ENCODE measurements at places on chromosomes 1 and 21.

DNA sequence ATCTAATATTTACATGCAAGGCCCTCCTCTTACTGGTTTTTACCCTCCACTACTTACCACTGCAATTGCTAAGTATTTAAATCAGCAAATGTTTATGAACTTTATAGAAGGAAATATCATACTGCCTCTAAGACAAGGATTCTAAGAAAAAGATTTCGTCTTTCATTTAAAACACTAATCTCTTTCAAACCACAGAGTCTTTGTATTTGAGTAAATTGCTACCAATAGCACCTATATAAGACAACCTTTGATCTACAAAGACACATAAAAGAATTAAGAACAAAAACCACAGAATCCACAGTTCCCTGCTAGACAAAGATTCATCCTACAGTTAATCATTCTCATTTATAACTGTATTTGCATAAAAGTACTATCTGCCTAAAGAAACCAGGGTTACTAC is 37.6 kb downstream of the RNF115 start:
- no peak for DNase-seq

DNA sequence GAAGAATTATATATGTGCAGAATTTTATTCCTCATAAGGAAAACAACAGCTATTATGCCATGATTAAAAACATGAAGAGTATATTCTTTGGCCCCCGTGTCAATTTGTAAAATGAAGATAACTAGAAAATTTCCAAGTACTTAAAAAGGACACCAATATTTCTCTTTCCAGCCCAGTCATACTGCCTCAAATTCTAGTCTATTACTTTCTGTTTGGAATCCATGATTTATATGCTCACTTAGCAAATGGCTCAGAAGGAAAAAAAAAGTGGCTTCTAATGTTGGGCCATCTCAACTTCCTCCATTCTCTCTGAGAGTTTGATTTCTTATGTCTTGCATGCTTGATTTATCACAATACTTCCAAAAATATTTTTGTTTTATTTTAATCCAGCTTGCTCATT is 1431.1 kb downstream of the AMY1C start:
- DNase-seq, result no peak

DNA sequence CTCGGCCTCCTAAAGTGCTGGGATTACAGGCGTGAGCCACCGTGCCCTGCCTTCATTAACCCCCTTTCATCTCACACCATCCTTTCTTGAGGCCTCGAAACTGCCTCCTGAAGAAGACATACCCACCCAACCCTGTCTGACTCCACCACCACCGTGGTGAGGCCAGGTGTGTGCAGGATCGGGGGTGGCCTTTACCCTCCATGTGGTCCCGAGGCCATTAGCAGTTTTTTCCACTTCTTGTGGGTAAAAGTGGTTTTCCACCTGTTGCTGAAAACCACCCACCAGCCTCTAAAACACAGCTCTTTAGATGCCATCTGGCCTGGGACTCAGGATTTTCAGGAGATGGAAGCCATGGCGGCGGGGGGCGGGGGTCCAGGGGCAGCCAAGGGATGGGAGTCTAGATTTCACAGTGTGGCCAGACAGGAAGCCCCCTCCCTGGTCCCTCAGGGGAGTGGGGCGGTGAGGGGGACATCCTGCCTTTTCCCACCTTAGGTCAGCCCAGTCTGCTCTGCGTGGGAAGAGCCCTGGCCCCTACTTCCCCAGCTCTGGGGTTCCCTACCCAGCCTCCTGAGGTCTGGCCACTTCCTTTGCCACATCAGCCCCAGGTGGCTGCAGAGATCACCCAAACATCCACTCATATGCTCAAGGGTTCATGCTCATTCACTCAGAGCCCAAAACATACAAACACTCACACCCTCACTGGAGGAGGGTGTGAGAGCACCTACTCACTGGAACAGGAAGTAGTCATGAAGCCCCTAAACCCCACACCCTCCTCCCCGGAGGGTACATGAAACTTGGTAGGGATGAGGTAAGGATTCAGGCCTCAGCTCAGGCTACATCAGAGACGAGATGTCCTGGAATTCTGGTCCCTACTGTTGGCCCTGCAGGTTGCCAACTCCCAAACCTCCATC is 2.3 kb downstream of the FGR start:
- peak; percentile 62 for DNase-seq

DNA sequence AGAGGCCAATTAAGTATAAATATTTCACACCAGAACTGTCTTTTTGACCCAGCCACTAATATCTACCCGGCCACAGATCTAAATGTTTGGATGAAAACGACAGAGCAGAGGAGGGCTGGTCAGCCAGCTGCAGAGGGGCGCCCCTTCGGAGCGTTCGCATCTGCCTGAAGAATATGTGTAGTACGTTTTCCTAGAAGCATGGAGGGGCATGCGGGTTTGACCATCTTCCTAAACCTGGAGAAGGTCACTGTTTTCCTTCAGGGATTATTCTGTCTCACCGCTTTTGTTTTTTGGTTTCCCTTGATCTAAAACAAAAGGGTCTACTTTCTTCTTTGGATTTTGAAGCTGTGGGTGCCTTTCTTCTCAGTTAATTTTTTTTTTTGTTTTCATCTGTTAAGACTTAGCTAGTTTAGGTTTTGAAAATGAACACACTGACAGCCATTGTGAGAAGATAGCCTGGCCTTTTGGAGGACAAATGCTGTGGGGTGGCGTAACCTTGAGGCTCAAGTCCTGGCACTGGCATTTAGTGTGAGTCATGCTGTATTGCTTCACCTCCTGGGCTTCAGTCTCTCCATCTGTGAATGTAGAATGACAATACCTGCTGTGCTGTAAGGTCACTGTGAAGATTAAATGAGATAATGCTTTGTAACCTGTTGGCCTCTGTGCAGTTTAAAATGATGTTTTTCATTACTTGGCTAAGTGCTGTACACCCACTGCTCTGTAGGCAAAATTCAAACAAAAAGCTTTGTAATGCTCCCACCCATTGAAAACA is 74.1 kb upstream of the IRF2BP2 start:
- peak; percentile 31 for DNase-seq

- DNase-seq, result peak; percentile 58
Measured at GRCh38 chr1:119549719-119550132, 42.7 kb downstream of the HSD3B1 start.

GRCh38 chr1:173954179-173954578 is 37.1 kb upstream of the SERPINC1 start:
- no peak for DNase-seq

GRCh38 chr1:53481456-53481855 is 22.3 kb downstream of the DMRTB1 start:
- DNase-seq, result no peak

DNA sequence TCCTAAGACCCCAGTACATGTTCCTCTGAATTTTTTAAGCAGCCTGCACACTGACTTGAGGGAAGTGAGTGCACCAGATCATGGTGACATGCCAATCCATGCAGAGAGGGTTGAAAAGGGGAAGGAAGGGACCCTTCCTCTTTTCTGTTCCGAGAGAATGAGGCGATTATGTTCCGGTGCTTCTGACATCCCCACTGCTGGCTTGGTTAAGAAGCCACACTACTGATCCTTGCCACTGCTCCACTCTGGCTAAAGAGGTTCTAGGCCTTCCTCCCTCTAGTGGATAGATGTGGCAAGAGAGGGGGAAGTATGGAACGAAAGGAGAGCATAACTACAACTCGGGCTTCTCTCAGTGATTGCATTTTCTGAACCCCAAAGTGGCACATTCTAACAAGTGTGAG is 1.8 kb upstream of the CYB5R1 start:
- DNase-seq, result peak; percentile 98

DNA sequence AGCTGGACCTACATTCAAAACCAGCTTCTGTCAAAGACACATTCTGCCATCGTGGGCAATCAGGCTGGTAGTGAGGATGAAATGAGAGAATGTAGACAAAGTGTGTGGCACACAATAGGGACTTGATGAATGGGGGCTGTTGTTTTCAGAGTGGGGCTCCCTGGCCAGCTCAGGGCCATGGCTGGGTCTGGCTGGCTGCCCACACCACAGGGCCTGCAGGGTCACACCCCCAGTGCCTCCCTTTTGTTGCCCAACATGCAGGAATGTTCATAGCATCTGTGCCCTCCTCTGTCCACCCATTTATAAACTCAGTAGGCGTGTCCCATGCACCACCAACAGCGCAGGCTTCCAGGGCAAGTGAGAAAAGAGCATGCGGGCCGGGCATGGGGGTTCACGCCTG is 20.8 kb upstream of the ECE1 start:
- DNase-seq, result no peak

DNA sequence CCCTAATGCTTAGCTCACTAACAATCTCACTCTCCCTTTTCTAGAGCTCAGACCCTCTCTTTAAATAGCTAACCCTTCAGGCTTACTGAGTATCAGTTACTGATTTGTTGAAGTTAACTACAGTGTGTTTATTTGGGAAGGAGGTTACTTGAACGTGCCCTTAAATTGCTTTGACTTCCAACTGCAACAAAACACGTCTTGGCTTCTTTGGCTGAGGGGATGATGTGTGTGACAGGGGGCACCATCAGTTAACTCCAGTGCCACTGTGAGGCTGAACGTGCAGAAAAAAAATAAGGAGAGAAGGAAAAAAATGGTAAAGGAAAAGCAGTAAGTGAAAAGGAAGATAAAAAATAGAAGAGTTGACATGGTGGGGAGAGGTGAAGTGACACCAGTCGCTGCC is 75.1 kb upstream of the NRIP1 start:
- DNase-seq, result no peak

GRCh38 chr1:68955424-68955823 is 458.5 kb upstream of the DEPDC1 start:
- no peak for DNase-seq

GRCh38 chr1:102050556-102050955 is 53.8 kb upstream of the OLFM3 start:
- no peak for DNase-seq

GRCh38 chr21:29082046-29082815 is 8.8 kb upstream of the CCT8 start:
- no peak for DNase-seq

GRCh38 chr1:200364091-200364759 is 45.6 kb downstream of the ZNF281 start:
- no peak for DNase-seq

- DNase-seq, result no peak
Measured at GRCh38 chr1:14138135-14138506, 438.1 kb downstream of the PRDM2 start.

GRCh38 chr1:211967704-211968103 is 67.7 kb downstream of the INTS7 start:
- no peak for DNase-seq

DNA sequence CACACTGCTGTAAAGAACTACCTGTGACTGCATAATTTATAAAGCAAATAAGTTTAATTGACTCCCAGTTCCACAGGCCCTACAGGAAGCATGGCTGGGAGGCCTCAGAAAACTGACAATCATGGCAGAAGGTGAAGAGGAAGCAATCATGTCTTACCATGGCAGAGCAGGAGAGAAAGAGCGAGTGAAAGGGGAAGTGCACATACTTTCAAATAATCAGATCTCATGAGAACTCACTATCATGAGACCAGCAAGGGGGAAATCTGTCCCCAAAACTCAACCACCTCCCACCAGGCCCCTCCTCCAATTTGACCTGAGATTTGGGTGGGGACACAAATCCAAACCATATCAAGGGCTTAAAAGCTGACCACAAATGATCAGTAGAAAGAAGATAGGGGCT is 493.2 kb downstream of the PTPRC start:
- DNase-seq, result peak; percentile 71

DNA sequence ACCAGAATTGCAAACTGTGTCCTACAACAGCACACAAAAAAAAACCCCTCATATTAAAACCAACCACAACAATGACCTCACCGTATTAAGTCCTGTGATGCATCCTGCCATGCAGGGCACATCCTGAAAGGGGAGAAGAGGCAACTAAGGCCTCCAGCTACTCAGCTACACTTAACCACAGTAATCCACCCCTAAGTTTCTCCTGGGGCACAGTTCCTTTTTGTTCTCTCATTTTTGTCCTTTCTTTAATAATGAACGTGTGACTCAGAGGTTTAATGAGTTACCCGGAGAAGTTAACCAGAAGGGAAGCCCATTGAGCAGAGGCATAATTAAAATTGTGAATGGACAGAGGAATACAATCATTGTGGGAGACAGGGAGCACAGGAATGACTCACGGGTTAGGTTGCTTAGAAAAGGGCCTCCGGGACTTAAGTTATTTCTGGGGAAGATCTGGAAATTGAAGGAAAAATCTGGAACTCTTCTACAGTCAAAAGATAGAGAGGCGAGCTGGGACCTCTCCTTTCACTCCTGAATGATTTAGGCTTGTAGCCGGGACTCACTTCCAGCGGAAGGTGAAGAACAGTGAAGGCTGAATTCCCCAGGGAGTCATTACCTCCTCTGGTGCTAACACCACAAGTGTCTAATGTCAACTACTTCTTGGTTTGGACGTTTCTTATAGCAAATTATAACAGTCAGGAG is 36.9 kb upstream of the HIVEP3 start:
- peak; percentile 24 for DNase-seq

- DNase-seq, result no peak
Measured at GRCh38 chr21:15052459-15052763, 12.4 kb downstream of the NRIP1 start.

DNA sequence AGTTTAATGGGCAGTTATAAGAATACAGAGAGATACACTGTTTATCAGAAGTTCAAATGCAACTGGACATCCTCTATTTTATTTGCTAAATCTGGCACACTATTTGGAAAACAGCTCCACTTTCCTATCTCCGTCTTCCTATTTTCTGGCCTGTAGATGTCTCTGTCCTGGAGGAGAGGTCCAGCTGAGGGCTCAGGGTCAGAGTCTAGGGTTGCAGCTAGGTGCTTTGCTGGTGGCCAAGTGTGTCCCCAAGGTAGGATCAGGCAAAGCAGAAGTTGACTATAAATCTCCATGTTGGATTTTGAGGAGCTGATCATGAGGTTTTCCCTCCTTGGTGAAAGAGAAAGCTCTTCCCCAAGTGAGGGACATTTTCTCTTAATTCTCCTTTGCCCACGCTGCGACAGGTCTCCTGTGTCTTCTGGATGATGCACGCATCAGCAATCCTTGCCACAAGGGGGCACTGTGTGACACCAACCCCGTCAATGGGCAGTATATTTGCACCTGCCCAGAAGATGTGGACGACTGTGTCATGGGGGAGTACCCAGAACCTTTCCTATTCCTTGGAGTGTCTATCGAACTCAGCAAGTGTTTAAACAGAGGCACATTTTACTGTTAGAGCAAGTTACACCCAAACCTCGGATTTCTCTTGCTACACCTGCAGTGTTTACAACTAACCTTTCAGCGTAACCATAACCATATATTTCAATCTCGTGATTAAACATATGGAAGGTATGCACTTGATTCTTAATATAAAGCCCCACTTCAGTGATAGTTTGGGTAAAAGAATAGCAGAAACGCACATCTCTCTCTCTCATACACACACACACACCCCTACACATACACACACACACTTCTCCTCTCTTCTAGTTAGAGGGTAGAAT is 10.2 kb downstream of the ADAM30 start:
- DNase-seq, result peak; percentile 65

DNA sequence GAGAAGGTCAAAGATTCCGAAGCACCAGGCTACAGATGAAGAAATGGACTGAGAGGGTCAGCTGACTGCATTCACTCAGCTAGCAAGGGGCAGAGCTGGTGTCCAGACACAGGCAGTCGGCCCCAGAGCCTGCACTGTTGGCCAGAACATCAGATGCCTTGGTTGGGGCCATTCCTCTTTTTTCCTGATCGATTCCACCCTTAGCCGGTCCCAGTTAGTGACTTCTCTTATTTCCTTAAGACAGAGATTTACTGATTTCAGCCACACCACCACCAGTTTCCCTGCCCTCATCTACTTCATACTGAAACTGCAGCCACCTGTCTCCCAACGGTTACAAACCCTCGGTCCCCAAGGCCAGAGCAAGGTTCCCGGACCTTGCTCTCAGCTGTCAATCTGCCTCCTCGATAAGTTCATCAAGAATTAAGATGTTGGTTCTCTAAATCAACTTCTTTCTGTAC is 11.5 kb downstream of the CD58 start:
- DNase-seq, result no peak
